Cortex of kidney (tissue), 1 donor: ENCODE measurements at places on chromosomes 6 and 20.

GRCh38 chr20:43571771-43572170 lies 12.9 kb downstream of the SGK2 start:
- DNase-seq, result no peak

GRCh38 chr6:130776287-130776925 lies 50.8 kb upstream of the SMLR1 start:
- DNase-seq, result no peak

GRCh38 chr20:25389858-25390537 lies 637 bp downstream of the ABHD12 start:
- no peak for DNase-seq

GRCh38 chr6:142462260-142462659 lies 160.5 kb downstream of the ADGRG6 start:
- no peak for DNase-seq

- no peak for DNase-seq
Measured at GRCh38 chr20:50918403-50918802, 12.8 kb downstream of the ADNP start.

GRCh38 chr6:46104209-46104608 lies 25.6 kb upstream of the ENPP4 start:
- no peak for DNase-seq

GRCh38 chr6:126064257-126064747 lies 78.0 kb downstream of the TRMT11 start:
- no peak for DNase-seq

DNA sequence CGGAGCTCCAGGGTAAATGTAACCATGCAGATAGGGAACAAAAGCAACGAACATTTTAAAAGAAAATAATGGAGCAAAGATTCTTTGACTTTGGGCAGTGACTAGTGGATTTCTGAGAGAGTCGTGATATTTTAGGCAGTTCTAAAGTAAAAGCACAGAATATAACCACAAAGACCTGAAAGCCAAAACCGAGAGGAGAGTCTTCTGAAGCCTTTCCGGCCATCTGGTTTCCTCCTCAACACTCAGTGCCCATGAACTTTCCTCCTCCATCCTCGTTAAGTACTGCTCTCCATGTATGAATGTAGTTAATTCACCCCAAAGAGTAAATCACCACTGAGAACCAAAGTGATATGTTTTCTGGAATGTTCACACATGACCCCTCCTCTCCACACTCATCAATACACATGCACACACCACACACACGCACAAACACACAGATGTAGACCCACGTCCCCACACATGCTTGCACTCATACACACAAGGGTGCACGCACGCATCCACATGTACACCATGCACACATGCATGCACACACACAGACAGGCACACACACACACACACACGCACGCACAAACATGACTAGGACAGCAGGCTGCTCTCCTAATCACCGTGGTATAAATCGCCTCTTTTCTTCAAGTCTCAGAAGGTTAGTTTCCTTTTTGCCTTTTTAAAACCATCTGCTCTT lies 109.5 kb downstream of the MYLK4 start:
- DNase-seq, result no peak

GRCh38 chr6:143376861-143377260 lies 73.6 kb downstream of the ADAT2 start:
- no peak for DNase-seq

GRCh38 chr6:101114703-101115102 lies 233.6 kb upstream of the ASCC3 start:
- DNase-seq, result no peak

GRCh38 chr20:38134427-38135270 lies 30.4 kb downstream of the TGM2 start:
- DNase-seq, result no peak

GRCh38 chr20:20897145-20897544 lies 184.7 kb upstream of the RALGAPA2 start:
- DNase-seq, result no peak

DNA sequence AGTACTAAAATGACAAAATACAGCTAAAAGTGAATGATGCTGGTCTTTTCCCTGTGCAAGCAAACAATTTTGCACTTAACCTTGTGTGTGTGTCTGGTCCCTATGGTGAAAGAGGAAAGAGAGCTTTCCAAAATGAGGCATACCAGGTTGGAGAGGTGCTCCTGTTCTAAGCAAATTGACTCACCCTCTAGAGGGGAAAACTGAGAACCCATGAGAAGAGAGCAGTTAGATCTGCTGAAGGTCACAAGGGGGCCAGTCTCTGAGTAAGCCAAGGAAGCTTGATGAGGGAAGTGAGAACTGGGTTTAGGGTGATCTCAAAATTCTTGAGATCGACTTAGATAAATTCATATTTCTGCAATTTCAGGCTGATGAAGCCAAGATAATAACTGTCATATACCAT lies 157.5 kb upstream of the TBX18 start:
- DNase-seq, result no peak

DNA sequence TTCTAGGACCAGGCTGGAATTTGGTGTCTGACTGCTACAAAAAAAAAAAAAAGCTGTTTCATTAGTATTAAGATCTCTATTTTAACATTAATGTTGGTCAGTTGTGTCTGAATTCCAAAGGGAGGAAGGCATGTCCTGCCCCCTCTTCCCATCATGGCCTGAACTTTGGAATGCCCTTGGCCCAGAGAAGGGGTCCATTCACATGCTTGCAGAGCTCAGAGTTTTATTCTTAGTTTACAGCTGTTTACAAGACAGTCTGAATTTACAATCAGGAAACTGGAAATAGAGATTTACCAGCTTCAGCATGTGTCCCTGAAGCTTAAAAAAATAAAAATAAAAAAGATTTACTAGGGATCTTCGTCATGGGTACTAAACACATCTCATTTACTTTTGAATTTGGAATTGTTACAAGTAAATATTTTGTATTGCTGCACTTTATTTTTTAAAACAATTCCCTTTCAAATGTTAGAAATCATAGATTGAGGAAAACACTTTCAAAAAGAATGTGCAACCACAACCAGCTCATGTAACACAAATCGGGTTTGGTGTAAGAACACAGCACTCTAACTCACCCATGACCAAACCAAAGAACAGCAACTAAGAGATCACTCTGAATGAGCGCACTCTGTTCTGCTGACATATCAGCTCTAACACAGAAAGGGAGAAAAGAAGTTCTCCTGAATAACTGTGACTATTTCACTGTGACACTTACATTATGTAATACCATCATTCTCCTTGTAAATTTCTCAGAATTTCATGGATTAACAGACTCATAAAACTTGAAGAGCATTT lies 6.6 kb upstream of the SERPINB6 start:
- no peak for DNase-seq

DNA sequence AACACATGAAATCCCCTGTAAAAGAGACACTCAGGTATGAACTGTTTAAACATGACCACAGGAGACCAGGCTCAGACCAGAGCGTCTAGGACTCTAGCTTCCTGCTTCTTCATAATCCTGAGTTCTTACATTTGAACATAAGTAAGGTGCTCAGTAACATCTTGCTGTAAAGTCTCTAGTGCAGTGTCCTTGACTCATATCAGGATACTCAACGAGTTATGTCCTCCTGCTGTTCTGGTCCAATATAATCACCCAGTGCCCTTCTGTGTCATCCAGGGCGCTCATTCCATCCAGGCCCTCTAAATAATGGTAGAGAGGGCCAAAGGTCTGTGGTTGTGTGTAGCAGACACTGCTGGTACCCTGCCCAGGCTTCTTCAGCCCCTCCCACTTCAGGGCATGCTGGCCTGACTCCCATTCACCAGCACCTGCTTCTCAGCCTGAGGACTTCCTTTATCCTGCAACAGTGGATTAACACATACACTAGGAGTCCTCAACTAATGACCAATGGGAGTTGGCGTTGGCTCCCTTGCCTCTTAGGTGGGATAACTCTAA lies 66.8 kb upstream of the MOCS1 start:
- DNase-seq, result no peak

DNA sequence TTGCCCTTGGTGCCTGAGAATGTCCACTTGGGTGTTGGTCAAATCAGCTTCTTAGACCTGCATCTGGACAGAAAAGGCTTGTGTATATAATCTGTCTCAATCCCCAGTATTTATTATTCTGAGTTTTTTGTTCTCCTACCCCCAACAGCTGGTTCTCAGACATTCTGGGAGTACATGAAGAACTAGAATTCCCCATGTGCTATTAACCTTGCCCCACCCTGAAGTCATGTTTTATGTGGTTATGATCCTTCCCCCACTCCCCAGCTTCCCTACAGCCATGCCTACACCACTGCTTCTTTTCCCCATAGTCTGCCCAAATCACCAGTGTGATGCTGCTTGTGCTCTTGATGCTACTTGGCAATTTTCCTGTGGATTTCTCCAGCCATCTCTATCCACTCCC lies 157.0 kb downstream of the ADAT2 start:
- DNase-seq, result no peak

- DNase-seq, result no peak
Measured at GRCh38 chr6:8030920-8031319, 33.3 kb downstream of the BLOC1S5 start.

DNA sequence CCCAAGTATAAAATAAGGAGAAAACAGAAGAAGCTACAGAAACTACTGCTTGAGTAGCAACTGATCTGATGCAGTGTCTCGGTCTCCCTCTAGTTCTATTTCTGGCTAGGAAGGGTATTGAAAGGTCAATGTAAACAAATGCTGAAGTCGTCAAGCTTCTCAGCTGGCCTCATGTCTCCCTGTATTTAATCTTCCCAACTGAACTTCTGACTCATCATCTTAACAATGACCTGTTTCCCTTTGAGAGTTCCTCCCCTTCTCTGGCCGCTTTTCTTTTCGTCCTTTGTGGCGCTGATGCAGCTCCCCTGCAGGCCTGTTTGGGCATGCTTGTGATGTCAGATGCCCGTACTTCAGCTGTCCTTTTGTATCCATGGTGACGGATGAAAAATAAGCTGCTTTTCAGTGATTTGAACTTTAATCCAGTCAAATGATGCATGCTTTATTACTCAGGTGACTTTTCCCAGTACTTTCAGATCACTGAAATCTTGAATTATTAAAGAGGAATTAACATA lies 7.8 kb upstream of the LCA5 start:
- DNase-seq, result no peak

- DNase-seq, result no peak
Measured at GRCh38 chr6:43310134-43310533, 1.5 kb upstream of the CRIP3 start.

- no peak for DNase-seq
Measured at GRCh38 chr6:67888546-67888885, 746.6 kb upstream of the ADGRB3 start.

GRCh38 chr6:44255871-44256774 lies 1.2 kb downstream of the SLC35B2 start:
- DNase-seq, result no peak

DNA sequence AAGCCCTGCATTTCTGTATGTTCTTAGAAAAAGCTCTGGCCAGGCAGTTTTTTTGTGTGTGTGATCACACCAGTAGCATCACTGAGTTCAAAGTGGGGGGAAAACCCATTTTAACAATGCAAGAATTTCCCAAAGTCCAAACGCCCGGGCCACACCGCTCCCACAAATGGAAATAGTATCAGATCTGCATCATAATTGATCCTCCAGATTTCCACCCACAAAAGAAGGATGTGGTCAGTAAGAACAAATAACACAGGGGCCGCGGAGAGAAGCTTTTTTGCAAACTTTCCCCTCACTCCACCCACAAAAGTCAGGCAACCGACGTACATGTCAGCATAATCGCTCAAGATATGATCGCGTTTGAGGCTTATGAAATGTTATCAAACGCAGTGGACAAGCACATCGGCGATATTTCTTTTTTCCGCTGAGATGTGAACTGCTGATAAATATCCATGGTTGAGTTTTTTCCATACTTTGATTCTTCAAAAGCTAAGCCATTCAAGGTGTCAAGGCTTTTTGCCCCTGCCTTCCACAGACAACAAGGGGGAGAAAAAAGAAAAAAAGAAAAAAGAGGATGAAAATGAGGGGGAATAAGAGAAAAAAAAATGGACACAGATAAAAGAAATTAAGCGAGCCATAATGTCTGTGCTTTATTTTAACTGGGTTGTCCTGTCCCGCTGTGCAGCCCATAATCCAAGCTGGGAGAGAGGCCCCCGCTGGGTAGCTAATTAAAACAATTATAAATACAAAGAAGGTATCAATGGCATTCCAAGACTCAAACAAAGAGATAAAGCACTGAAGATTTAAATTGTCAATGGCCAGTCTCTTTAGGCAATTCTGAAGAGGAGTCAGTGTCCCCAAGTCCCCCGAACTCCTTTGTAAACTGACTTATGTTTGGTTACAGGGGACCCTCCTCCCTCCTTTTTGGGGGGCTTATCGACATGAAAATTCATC lies 143.5 kb downstream of the ZFP64 start:
- no peak for DNase-seq

- no peak for DNase-seq
Measured at GRCh38 chr6:116004841-116005815, 55.6 kb downstream of the FRK start.

GRCh38 chr6:108996208-108996607 lies 98.4 kb downstream of the SESN1 start:
- DNase-seq, result no peak

- DNase-seq, result no peak
Measured at GRCh38 chr6:118553132-118553531, 5.0 kb downstream of the PLN start.

DNA sequence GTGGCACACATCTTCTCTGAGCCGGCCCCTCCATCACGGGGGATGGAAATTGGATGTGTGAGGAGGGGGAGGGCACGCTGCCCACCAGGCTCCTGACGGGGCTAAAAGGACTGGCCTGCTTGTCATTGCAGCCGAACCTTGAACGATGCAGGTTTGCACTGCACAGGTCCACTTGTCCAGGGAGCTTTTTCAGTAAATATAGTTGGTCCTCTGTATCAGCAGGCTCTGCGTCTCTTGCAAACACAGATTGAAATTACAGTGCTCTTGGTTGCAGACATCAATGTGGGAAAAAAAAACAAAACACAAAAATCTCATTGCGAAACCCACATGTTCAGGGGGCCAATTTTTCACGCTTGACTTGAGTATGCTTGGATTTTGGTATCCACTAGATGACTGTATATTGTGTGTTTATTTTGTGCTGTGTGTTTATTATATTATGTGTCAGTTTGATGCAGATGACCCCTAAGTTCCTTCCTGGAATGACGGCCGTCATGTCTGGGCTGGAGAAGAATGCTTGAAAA lies 29.2 kb downstream of the ERMARD start:
- DNase-seq, result no peak

DNA sequence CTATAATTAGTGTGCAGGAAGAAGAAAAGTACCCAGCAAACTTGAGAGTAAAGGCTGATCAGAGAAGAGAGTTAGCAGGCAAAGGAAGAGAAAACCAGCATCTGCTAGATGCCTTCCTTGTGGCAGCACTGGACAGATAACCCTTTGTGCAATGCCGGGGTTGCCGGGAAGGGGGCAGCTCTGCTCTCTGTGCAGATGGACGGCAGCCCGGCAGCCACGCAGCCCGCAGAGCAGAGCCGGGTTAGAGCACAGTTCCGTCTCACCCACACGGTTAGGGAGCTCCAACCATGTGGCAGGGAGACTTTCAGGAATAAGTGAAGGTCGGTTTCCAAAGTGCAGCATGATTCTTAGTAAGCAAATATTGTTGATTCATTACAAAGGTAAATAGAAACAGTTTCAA lies 80.0 kb upstream of the RPS6KA2 start:
- no peak for DNase-seq

DNA sequence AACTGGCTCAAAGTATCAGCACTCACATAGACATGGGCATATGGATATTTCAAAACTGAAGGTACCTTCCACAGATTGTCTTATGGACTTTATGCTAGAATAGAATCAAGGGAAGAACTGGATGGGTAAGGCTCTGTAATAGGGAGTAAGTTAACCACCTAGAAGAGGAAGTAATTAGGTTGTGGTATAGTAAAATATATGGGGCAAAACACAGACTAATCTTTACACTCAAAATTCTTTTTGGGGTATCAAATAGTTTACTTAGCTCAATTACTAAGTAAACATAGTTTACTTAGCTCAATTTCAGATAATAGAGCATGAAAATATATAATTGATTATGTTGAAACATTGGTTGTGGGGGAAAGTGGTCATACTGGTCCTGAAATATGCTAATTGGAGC lies 94.2 kb upstream of the ATXN1 start:
- no peak for DNase-seq
